ENCODE measurements at places on chromosomes 3 and 15.

- DNase-seq: no peak
Observed at GRCh38 chr3:149608987-149609386, 48.8 kb downstream of the WWTR1 start.

DNA sequence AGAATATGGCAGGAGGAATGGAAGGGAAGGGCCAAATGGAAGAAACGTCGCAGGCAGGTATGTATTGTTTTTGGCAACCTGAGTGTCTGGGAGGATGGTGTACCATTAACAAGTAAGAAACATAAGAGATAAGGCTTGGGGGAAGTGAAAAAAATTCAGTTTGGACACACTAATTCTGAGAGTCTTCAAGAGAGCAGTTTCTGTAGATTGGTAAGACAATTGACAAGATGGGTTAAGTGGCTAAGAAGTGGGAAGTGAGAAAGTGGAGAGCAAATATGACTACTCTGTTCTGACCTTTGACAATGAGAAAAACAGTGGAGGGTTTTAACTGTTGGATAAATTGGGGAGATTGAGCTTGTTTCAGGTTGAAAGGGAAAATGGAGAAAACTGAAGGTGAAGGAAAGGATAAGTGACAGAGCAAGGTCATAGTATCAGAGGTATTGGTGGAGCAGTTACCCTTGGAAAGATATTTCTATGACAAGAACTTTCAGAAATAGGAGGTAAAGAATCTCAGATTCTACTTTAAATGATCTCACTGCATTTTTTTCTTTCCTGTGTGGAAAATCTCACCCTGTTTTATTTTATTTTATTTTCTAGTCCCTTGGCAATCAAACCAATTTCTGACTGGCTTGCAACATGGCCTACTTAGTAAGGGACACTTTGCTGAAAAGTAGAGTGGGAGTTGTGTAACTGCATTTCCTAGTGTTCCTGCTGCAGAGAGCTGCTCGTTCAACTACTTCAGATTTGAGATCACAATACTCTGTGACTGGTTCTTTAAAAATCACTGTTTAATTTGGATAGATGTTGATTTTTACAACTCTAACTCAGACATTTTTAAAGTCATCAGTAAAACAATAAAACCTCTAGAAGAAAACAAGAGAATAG lies 23.1 kb upstream of the GABPB1 start:
- DNase-seq: no peak

- no peak for DNase-seq
Observed at GRCh38 chr3:83093222-83093572, 1331.8 kb upstream of the GBE1 start.

DNA sequence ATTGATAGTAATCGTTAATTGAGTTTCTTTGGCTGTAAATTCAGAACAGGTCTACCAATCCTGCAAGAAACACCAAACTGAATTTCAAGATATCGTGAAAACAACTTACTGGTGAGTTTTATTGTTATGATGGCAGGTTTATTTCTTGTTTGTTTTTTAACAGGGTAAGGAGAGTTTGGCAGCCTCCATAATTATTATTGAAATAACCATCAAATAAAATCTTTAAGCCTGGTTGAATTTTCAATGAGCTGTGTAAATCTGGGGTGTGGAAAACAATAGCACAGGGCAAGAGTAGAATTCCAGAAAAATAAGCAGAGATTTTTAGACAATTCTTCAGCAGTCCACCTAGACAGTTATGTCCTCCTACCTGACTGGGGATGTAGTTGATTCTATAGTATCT lies 196.5 kb downstream of the MECOM start:
- DNase-seq: no peak

DNA sequence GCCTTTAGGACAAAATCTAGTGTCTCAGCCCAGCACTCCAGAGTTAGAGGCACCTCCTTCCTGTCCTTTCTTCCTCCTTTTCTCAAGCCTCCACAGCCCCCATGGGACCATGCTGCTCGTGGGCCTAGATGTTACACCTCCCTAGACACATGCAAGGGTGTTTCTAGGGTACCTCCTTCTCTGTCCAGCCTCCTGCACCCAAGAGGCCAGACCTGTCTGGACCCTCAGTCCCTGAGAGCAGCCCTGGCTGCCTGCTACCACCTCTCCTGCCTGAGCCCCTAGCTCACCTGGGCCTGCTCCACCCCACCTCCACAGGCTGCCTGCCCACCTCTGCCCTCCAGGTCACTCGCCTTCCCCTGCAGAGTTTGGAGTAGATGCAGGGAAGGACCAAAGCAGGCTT lies 5.2 kb downstream of the LOXL1 start:
- no peak for DNase-seq

DNA sequence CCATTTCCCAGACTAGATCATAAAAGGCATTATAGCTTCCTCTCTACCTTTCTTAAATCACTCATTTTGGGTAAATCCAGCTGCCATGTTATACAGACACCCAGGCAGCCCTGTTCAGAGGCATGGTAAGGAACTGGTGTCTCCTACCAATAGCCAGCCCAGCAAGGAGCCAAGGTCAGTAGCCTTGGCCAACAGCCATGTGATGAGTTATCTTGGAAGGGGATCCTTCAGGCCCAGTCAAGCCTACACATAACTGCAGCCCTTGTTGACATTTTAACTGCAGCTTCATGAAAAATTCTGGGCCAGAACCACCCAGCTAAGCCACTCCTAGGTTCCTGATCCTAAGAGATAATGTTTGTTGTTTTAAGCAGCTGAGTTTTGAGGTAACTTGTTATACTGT lies 29.0 kb upstream of the ZMAT3 start:
- peak; percentile 37 for DNase-seq

DNA sequence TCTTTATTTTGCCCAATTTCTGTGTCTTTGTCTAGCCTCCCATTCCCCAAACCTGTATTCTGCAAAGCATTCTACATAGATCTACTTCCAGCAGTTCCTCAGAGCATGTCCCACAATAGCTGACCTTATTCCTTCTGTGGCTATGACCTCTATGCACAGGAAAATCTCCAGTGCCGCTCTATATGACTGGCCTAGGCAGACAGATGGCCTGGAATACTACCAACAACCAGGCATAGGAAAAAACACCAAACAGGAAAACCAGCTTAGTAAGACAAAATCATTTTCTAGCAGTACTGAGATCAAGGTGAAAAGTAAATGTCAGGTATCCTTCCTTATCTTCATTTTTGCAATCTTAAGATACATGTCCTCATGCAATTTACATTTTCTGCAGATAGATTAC lies 1115.0 kb downstream of the IGSF11 start:
- no peak for DNase-seq

- DNase-seq: peak; percentile 77
Observed at GRCh38 chr3:50390508-50391224, 31.3 kb upstream of the TMEM115 start.

GRCh38 chr3:86968244-86968932 lies 22.6 kb downstream of the VGLL3 start:
- DNase-seq: no peak

DNA sequence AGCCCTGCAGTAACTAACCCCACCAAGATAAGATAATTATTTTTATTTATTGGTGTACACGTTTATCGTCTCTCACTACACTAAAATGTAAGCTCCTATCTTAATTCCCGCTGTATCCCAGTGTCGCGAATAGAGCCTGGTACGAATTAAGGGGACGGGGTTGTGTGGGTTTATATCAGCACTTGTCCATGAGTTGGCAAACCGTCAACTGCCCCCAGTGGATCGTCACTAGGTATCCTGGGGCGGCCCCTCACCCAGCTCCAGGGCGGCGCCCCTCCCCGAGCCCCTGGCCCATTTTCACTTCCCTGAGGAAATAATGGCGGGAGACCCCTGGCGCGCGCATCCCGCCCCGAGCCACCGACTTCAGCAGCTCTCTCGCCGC lies 465 bp downstream of the RUVBL1 start:
- DNase-seq: no peak

GRCh38 chr3:39415983-39416382 lies 9.5 kb downstream of the RPSA start:
- no peak for DNase-seq

DNA sequence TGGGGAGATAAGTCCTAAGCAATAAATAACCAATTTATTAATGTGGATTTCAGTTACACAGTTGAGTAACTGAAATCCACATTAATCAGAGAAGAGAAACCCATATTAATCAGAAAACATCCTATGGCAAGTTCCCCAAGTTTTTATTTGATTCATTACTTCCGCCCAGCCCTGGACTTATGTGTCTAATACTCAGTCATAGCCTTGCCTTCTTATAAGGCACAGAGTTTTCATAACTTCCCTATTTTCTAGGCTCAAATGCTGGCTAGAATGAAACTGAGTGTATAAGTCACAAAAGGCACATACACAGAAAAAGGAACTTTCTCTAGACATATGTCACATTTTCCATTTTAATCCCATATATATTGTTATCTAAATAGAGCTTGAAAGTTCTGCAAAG lies 28.8 kb downstream of the CD47 start:
- no peak for DNase-seq

All from hematopoietic multipotent progenitor cell treated with erythropoietin and hydrocortisone succinate and interleukin-3 and kit ligand, for 17 days (in vitro differentiated cells).